ENCODE measurements at places on chromosomes 11 and 22.

- no peak for DNase-seq
Observed at GRCh38 chr22:40007853-40008710, 13.3 kb downstream of the FAM83F start.

- DNase-seq, result no peak
Observed at GRCh38 chr11:44967930-44968496, 17.3 kb upstream of the TP53I11 start.

GRCh38 chr22:32987081-32987631 lies 71.0 kb downstream of the SYN3 start:
- DNase-seq, result no peak

- no peak for DNase-seq
Observed at GRCh38 chr11:132792341-132793140, 739.8 kb downstream of the OPCML start.

- no peak for DNase-seq
Observed at GRCh38 chr11:128146926-128147605, 440.3 kb downstream of the ETS1 start.

DNA sequence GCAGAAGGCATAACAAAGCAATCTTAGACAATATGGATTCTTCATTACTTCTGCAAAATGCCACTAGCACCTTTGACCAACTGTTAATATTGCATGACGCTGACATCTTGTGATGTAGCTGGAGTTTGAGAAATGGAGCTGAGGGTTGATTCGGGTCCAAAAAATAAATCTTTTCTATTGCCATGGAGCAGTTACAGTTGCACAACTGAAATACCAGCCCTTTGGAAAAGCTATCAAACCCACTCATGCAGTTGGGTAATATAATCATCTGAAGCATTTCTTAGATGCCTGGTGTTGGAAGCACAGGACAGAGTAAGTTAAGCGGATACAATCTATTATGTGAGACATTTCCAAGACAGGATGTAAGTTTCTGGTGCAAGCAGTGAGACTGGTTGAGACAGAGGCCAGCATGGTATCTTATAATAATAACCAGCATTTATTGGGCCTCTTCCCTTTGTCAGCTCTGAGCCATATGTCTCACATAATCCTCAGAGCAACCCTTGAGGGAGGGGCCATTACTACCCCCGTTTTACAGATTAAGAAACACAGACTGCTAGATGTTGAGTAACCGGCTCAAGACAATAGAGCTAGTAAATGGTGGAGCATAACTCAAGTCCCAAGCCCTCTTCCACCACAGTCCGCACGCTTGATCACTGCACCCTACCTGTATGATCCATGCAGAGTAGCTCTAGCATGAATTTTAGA lies 74.9 kb upstream of the CAPRIN1 start:
- no peak for DNase-seq

GRCh38 chr11:35173616-35174566 lies 34.9 kb downstream of the CD44 start:
- DNase-seq, result no peak
